ENCODE measurements at places on chromosomes 5 and 9.

GRCh38 chr5:140043508-140043872, 391 bp upstream of the NRG2 start:
- no peak for DNase-seq

DNA sequence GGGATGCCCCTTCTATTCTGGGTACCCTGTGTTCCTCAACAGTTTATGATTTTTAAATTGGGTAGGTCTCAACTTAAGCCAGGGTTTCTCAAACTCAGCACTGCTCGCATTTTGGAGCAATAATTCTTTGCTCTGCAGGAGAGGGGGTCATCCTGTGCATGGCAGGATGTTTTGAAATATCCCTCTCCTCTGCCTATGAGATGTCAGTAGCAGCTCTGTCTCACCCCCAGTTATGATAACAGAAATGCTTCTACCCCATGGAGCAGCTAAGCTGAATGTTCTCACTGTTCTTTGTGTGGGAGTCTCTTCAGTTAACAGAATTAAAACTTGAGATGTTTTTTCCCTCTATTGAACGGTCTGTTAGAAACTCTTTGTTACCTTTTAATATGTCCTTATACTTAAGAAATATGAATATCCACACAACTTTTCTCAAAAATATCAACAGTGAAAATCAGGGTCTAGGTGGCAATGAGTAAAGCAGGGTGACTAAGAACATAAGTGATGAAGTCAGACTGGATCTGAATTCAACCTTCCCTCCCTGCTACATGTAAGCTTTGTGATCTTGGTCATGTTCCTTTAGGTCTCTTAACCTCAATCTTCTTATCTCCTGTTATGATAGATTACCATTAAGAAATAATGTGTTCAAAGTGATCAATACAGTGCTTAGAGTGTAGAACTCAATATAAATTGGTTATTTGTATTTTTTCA, 89.0 kb downstream of the CAMK4 start:
- no peak for DNase-seq

DNA sequence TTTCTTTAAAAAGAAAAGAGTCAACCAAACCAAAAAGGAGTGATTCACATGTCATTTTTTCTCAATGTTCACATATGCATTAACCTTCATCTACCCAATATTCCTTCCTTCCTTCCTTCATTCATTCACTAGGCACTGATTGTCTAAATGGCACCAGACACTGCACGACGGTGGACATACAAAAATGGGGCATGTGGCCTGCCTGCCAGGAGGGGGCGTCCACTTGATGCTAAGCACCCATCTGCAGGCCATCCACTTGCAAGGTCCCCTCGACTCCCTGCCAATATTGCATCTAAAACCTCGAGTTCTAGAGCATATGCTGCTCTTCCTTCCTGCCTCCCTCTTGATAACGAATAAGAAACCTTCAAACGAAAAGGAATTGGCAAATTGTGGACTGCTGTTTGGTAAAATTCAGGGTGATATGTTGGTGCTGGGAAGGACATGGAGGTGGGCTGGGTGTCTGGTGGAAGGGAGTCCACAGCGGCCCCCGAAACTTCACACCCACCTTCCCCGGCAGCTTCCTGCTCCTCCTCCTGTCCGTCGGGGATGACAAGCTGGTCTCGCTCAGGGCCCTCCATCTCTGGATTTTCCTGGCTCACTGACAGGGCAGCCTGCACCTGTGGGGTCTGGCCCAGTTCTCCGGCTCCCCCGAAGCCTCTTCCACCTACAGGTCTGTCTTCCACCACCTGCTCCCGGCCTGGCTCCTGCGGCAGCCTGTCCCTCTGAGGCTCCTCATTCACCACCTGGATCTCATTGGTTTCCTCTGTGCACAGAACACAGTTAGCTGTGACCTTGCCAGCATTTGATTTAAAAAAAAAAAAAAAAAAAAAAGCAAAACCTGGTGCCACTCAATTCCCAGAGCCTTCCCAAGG, 64.3 kb downstream of the GOLM1 start:
- no peak for DNase-seq

- DNase-seq = no peak
Measured at GRCh38 chr5:90530736-90531487, 1.5 kb upstream of the LYSMD3 start.

- DNase-seq = no peak
Measured at GRCh38 chr9:109811876-109812275, 31.9 kb downstream of the PALM2AKAP2 start.

- no peak for DNase-seq
Measured at GRCh38 chr9:134942011-134942787, 24.5 kb upstream of the FCN1 start.

DNA sequence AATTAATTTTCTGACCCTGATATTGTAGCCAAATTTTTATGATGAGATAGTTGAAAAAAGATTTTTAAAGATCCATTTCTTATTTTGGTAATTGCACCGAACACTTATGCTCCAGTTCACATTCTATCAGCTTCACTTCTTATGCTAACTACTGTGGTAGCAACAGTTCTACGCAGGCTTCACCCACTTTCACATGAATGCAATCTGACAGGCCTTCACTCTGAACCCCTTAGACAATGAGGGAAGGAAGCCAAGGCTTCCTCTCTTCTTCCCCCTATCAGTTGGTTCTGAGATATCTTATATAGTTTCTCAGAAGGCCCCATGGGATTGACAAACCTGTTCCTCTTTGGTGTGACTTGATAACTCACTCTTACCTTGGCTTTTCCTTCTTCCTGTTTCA, 185.8 kb downstream of the CETN3 start:
- DNase-seq = no peak

GRCh38 chr5:111730659-111731382, 26.2 kb downstream of the NREP start:
- DNase-seq = no peak

DNA sequence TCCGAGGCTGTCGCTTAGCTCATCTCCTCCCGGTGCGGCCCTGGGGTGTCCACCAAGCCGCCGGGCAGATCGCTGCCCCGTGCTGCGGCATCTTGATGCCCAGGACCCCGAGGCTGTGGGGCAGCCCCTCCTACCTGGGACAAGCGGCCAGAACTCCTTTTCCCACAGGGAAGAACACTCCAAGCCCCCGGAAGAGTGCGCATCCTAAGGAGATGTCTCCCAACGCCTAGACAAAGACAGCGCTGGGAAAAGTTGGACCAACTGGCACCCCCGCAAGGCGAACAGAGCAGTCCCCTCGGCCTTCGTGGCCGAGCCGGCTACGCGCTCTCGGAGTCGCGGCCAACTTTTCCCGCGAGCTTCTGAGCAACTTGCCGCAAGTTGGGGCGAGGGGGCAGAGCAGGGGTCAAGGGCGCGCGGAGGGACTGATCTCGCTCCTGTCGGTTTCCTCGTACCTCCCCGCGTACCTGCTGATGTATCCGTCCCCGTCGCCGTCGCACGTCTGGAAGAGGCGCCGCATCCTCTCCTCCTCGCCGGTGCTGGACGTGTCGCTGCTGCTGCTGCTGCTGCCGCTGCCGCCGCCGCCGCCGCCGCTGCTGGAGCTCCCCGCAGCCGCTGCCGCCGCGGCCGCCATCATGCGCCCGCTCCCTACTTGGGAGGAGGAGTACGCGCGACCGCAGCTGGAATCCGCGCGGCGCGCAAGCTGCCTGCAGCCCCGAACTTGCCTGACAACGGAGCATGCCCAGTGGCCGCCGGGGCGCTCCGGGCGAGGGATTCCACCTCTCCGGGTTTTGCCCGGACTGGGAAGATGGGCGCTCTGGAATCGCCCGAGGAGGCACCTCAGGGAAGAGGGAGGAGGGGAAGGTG, at the start of gene MCC:
MCC (minus strand) TSS at position 673 of the 864 bp plus-strand sequence.
- DNase-seq = no peak

DNA sequence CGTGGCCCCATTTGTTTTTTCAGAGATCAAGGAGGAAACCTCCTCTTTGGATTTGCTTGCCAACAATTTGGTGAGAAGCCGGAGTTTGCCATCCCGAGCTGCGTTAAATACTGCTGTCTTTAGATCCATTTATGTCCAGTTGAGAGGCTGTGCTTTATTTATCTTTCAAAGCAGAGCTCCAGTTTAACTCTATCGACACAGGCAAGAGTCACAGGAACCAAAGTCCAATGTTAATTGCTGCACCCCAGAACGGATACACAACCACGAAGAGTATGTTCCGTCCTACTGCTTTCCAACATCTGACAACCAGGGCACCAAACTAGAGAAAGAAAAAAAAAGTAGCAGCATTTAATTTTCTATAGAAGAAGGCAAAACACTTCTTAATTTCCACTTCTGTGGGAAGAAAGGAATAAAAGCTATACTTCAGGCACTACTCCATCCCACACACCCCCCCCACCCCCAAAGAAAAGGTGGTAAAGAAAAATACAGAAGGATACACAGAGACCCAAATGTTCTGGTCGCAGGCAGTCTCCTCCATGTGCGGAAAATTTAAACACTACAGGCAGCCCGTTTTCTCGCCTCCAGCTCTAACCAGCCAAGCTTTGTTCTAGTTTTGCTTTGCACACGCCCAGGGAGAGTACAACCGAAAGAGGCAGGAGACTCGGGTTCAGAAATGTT, 1.1 kb downstream of the FEM1C start:
- DNase-seq = no peak

DNA sequence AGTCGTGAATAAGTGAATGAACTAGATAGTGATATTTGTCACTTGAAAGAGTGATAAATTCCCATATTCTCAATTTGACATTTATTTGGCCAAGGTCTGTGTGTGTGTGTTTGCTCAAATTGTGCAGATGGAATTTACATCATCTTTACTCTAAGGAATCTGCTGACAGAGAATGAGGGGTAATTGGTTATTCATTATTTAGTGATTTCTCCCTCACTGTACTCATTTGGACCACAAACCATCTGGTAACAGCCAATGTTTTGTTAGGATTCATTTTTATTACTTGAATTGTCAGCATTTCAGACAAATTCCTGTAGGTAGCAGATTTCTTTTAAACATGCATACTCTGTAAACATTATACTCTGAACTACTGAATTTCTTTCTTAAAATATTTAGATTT, 15.6 kb downstream of the VCAN start:
- no peak for DNase-seq

DNA sequence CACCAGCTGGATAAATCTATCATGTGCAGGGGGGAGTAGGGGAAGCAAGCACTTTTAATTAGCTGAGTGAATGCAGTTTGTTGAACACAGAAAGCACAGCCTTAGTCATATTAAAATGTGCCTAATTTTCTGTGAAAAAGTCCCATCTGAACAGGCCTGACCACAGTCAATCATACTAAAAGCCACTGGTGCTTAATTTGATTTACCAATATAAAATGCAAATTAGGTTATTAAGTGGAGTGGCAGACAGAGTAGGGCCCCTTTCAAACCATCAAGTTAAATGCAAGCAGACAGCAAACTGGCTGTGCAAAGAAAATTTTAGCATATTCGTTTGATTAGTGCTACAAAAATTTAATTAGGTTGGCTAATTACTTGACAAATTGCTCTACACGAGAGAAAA, 176.1 kb downstream of the ISL1 start:
- no peak for DNase-seq

DNA sequence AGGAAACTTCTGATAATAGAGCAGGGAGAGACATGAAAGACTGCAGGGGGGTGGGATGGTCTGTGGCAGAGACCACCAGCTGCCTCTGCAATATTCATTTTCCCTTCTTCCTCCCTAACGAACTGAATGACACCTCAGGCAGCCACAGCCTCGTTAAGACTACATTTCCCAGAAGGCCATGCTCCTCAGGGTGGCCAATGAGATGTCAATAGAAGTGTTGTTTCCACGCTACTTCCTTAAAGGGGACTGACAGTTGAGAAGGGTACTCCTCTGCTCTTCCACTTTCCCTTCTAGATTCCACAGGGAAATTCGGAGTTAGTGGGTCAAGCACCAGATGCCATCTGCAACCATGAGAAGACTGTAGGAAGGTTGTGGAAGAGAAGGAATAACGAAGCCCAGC, 52.0 kb upstream of the DAPK1 start:
- DNase-seq = no peak

- DNase-seq = no peak
Measured at GRCh38 chr9:92035146-92035545, 80.1 kb downstream of the SPTLC1 start.

DNA sequence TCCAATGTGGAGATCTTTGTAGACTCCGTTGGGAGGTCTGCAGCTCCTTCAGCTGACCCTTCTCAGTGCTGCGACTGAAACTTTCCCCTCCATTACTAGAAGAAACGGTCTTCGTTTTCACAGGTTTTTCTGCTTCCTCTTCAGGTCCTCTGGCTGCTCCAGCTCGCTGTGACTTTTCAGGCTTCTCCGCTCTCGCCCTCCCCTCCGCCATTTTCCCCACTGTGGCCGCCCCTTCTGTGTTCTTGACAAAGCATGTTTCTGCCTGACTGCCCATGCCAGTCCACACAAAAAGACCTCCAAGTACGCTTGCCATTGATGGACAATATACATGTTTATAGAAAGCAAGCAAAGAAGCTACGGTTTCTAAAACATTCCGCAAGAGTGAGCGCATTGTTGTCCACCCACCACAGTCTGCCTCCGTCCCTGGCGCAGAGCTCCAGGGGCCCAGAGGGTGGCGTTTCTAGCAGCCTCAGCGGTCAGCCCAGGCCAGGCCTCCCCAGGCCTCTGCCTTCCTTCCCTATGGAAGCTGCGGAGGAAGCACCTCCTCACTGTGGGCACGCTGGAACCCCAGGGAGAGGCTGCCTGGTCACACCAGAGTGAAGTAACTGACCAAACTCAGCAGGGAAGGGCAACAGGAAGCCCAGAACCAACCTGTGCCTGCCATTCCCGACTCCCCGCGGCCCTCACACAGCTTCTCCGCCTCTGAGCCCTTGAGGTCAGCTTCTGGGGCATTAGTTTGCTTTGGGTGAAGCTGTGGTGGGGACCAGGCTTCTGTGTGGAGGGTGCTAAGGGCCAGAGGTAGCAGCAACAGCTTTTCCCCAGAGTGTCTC, 19.9 kb upstream of the S1PR3 start:
- DNase-seq = no peak

DNA sequence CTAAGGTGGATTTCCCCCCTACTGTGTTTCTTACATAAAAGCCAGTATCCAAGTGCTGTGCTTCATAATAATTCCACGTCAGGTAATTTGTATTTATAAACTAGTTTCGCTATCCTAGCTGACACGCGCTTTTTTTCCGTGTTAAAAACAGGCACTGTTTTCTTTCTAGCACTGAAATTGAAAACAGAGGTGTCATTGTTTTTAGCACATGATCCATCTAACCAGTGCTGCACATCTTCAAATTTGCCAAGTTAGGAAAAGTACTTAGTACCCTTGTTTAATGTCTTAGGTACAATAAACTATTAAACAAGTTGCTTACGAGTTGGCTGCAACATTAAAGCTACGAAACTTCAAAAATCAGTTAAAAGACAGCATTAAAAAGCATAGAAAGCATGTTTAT, 49.9 kb downstream of the JMY start:
- no peak for DNase-seq

DNA sequence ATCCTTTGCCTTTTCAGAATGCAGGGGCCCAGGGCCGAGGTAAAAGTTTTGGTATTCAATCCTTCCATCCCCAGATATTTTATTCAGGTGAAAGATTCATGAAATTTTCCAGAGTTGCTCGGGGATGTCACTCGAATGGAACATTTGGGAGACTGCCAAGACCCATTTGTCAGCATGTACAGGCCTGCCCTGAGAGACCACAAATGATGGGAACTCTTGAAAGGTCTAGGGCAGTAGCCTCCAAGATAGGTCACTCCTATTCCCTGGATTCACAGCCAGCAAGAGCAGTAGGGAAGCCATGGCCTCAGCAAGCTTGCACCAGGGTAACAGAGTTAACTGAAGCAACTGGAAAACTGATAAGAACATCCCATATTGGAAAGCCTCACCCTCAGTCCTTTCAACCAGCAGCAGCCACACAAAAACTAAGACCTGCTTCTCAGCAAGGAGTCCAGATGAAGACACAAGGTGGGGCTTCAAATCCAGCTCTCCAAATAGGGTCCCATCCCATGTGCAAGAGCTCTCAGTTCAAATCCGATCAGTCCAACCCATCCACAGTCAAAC, 12.5 kb downstream of the CARD6 start:
- no peak for DNase-seq

Data from effector CD4-positive, alpha-beta T cell (primary cell).